Activated CD8-positive, alpha-beta memory T cell treated with anti-CD3 and anti-CD28 coated beads for 48 hours (primary cell): ENCODE measurements at places on chromosomes 11 and 22.

DNA sequence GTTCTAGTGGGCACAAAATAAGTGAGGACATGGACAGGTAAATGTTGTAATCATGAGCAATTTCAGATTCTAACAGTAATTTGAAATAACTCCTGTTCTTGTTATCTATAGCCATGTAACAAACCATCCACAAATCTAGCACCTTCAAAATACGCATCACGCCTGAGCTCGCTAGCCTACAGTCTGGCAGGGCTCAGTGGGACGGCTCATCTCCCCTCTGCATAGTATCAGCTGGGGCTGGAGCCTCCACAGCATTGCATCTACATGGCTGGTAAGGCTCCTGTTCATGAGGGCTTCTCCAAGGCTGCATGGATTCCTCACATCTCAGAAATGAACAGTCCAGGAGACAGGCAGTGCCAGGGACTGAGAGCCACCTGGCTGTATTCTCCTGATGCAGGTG, 112.6 kb downstream of the KCNQ1 start:
- DNase-seq = no peak

DNA sequence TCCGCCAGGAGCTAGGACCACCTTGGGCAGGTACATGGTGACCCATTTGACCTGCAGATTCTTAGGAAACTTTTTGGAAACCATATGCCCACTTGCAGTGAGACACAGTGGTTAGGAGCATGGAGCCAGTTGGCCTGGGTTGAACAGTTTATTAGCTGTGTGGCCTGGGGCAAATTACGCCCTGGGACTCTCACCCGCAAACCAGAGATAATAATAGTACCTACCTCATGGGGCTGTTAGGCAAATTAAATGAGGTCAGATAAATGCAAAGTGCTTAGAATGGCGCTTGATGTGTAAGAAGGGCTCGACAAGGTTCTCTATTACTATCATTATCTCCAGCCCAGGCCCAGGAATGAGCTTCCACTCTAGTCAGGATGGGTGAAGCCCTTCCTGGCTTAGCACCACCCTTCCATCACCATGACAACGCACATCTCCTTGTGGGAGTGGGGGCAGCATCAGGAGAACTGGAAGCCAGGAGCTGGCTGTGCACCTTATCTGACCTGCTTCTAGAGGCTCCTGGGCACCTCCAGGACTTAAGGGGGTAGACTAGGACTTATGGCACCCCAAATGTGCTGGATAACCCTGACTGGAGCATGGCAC, 5.1 kb downstream of the SYT12 start:
- DNase-seq = no peak

DNA sequence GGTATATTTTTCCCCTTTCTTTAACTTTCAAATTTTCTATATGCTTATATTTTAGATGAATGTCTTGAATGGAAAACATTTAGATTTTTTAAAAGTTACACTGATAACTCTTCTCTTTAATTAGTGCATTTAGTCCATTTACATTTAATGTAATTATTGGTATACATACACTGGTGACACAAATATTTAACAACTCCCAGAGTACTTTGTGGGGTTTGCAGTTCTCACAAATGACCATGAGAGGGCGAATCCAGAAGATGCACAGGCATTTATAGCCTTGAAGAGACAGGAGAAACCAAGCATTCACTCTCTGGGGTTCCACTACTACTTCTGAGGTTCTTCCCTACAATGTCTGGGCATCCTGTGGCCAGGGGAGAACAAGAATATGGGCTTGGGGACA, 125.1 kb downstream of the TIMP3 start:
- DNase-seq = no peak

GRCh38 chr11:99065121-99065520, 44.4 kb downstream of the CNTN5 start:
- no peak for DNase-seq
